NCI-H1417 treated with DMSO at 0.1 percent for 48 hours (cell line): ENCODE measurements at places on chromosomes 13 and 19.

GRCh38 chr19:51168564-51169282, 26.6 kb downstream of the SIGLEC7 start:
- DNase-seq, result no peak

DNA sequence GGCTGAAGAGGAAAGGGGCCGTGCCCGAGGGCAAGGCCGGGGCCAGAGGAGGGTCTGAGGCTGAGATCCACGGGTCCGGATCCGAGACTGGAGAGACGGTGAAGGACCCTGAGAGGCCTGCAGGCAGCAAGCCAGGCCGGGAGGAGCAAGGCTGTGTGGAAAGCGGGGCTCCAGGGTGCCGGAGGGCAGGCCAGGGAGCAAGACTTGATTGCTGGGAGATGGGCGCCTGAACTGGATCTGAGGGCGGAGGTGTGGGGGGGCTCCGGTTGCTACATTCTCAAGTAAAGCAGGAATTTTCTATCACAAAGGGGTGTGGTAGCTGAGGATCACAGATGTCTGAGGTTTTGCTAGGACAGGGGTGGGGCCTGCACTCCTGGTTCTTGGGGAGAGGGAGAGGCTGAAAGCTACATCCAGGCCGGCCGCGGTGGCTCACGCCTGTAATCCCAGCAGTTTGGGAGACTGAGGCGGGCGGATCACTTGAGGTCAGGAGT, 3.8 kb downstream of the MAMSTR start:
- DNase-seq, result no peak

DNA sequence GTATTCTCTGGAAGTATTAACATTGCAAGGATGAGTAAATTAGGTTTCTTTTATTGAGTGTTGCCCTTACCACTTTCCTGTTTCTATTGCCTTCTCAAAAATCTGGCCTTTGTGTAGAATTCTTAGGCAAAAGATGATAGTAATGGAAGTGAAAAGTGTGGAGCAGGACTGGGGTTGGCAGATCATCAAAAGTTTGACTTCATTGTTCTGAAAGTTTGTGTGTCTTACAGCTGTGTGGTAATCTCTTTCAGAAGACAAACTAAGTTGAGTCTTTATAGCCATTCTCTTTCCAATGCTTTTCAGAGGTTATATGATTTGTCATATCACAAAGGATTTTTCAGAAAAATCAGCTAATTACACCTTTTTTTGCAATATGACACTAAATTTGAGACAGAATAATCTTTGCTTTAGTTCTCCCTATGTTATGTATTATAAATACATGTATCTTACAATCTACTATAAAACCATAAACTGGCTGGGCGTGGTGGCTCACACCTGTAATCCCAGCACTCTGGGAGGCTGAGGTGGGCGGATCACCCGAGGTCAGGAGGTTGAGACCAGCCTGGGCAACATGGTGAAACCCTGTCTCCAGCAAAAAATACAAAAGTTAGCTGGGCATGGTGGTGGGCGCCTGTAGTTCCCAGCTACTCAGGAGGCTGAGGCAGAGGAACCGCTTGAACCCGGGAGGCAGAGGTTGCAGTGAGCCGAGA, 8.7 kb upstream of the KCNRG start:
- DNase-seq, result no peak

DNA sequence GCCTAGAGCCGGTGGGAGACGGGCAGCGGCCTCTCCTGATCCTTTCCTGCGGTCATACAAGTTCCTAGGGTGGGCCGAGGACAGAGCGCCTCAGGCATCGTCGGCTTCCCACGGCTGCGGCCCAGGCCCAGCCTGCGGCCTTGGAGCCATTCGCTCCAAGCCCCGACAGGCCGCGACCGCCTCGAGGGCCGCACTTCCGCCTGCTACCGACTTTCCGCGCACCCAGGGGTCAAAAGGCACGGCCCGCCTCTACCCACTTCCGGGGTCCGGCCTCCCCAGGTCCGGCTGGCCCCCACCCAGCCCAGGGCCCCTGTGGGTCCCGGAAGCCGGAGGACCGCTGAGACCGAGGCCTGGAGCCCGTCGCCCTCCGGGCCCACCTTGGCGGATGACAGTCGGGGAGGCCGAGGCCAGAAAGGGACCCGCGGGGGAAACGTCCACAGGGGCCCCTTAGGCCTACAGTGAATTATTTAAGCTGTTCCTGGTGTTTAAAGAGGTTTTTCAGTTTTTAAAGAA, 16.2 kb downstream of the ZIC2 start:
- DNase-seq, result no peak

DNA sequence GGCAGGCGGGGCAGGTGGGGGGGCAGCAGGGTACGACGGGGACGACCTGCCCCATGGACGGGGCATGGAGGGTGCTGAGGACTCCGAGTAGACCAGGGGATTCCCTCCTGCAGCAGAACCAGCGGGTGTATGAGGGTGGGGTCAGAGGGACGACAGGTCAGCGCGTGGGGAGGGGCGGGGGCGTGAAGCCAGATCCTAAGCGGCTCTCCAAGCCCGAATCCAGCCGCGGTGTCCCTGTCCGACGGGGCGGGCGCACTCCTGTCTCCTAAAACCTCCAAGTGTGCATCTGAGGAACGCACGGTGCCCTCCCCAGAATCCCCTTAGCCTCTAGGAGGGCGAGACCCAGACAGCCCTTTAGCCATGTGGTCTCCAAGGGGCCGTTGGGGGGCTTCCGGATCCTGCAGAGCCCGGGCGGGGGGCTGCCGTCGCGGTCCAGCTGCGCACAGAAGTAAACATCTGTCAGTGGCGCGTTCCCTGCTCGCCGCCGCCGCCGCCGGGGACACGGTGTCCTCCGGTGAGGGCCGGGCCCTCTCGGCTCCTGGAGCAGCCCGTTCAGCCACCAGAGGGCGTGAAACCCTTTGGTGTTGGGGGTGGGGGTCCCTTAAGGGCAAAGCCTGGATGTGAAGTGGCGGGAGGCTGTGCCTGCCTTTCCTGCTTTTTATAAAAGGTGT, 730 bp downstream of the NRTN start:
- DNase-seq, result no peak

DNA sequence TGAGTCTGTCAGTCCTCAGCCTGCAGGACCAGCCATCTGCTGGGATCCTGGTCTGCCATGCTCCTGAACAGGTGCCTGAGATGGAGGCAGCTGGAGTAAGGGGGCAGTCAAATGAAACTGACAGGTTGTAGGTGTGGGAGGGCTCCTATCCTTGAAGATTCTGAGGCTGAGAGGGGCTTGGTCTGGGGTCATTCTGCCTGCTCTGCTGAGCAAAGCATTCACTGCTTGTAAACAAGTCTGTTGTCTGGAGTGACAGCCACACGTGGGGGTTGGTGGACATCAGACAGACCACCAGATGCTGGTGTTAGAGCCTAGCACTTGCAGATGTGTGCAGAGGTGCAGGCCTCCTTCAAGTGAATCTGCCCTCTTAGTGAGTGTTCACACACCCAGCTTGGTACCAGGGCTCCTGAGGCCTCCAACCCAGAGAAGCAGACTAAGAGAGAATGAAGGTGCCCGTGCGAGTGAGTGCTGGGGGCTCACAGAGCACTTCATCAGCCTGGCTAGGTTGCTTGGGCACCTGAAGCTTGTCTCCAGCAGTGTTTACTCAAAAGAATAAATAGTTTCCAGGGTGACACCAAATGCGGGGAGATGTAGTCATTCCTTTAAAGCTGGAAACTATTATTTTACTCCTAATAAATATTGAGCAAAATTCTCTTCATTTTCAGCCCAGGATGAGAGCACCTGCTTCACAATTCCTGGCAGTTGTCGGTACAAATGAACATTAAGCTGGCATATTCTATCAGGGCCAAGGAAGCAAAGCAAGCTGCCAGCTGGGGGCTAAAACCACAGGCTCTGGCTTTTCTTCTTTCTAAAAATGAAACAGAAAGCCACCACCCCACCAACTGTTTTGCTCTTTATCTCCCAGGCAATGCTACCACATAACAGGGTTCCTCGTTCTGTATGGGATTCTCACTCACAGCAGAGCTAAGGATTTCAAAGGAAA, 82.3 kb downstream of the RNASEH2B start:
- DNase-seq, result no peak

DNA sequence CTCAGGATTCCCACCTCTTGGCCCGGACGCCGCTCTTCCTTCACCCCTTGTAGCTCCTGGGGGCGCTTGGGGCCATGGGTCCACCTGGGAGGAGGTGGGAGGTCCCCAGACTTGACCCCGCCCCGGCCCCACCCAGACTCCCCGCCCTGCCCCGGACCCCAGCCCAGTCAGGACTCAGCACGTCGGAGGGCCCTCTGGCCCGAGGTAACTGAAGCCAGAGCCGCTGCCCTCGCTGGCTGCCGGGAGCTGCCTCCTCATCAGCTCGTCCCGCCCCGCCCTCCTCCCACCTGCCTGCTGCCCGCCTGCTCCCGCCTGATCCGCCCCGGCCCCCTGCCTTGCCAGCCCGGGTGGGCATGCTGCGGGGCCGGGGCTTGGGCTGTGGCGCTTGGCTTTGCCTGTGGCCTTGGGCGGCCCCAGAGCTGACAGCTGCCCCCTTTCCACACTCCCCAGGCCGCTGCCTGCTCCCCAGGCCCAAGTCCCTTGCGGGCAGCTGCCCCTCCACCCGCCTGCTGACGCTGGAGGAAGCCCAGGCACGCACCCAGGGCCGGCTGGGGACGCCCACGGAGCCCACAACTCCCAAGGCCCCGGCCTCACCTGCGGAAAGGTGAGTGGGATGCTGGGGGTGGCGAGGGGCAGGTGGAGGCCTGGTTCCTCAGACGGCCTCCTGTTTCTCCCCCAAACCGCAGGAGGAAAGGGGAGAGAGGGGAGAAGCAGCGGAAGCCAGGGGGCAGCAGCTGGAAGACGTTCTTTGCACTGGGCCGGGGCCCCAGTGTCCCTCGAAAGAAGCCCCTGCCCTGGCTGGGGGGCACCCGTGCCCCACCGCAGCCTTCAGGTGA, 9.4 kb downstream of the ARHGAP33 start:
- DNase-seq, result no peak

GRCh38 chr13:98688373-98688772, 64.1 kb downstream of the SLC15A1 start:
- DNase-seq, result no peak

- no peak for DNase-seq
Observed at GRCh38 chr13:36431204-36432105, 840 bp upstream of the CCNA1 start.

DNA sequence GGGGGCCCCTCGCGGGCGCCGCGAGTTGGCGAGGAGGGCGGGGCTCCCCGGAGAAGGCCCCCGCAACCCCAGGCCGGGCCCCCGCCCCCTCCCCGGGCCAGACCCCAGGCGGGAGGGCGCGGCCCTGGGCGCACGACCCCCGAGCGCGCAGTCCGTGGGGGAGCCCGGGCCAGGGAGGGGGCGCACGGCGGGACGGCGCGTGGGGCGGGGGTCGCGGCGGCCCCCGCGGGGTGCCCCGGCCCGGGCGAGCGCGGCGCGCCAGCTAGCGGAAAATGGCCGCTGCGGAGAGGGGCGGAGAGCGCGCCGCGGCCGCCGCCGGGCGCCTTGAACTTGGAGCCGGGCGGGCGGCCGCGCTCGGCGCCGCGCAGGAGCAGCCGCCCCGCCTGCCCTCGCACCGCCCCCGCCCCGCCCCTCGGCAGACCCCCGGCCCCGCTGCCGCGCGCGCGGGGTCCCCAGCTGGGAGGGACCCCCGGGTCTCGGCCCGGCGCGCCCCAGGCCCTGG, 6.4 kb upstream of the NFIC start:
- no peak for DNase-seq

DNA sequence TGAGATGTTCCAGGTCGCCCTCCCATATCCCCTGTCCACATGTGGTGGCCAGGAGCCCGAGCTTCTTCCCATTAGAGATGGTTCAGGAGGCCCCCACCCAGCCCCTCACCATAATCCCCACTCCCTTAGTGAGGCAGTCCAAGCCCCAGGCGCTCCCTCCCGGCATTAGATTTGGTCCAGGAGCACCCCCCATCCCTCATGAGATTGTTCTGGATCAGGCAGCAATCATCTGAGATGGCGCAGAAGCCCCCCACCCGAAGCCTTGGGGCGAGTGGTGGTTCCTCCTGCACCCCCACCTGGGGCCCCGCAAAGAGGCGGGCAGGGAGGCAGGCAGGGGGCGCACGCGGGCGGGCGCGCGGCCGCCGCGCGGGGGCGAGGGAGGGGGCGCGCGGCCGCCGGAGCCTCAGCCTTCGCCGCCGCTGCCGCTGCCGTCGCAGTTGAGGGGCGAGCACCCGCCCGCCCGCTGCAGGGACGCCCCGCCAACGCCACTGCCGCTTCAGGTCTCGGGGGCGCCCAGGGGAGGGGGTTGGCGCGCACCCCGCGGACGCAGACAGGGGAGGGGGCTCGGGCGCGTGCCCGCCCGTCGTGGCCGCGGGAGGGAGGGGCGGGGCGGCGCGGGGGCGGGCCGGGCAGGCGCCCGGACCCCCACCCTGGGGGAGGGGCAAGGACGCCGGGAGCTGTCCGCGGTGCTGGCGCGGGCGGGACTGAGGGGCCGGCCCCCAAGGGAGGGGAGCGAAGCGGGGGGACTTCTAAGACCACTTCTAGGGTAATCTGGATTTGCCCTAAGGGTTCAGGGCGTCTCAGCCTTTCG, 46.4 kb upstream of the SHKBP1 start:
- no peak for DNase-seq

GRCh38 chr13:33258808-33259193, 26.8 kb downstream of the STARD13 start:
- no peak for DNase-seq

DNA sequence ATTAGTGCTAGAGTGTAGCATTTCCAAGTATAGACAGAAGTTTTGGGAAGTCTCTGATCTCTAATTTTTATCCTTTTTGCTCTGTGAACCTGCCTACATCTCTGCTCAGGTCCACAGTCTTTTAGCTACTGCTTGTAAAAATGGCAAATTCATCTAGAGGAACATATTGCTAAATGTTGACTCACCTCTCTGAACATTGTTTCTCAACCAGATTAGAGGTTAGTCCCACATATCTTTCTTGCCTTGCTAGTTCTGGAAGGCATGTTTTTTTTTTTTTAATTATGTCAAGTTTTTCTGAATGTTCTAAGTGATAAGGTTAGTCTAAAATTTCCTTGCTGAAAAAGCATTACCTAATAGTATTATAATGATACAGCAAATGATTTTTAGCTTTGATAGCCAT, 2889.6 kb upstream of the PCDH20 start:
- DNase-seq, result no peak

- DNase-seq, result no peak
Observed at GRCh38 chr13:21608961-21609360, 5.0 kb upstream of the MICU2 start.

DNA sequence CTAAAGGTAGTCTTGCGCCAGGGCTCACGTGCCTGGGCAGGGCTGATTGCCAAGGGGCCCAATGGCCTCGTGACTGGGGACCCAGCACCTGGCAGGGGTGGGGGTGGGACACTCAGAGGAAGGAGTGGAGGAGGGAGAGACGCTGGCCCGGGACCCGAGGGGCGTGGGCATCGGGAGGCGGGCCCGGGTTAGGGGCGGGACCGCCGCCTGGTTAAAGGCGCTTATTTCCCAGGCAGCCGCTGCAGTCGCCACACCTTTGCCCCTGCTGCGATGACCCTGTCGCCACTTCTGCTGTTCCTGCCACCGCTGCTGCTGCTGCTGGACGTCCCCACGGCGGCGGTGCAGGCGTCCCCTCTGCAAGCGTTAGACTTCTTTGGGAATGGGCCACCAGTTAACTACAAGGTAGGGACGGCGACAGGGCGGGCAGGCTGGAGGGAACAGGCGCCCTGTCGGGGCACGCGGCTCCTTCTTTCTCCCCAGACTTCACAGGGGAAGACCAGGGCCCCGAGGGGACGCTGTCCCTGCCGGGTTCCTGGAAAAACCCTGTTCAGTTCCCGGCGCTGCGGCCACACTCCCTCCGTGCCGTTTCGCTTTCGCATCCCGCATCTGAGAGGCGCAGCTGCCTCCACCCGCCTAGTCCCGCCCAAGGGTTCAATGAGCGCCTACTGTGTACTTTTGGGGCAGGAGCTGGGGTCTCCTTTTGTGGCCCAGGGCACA, at the start of gene IFI30:
IFI30 (plus strand) TSS at position 242 of the 717 bp plus-strand sequence; CDS start at position 271, 29 bp downstream.
- DNase-seq, result no peak
